ENCODE measurements at places on chromosomes 3 and 15.

GRCh38 chr3:129855832-129856419 lies 37.6 kb downstream of the TMCC1 start:
- no peak for DNase-seq

GRCh38 chr3:81463781-81464180 lies 297.7 kb downstream of the GBE1 start:
- no peak for DNase-seq

DNA sequence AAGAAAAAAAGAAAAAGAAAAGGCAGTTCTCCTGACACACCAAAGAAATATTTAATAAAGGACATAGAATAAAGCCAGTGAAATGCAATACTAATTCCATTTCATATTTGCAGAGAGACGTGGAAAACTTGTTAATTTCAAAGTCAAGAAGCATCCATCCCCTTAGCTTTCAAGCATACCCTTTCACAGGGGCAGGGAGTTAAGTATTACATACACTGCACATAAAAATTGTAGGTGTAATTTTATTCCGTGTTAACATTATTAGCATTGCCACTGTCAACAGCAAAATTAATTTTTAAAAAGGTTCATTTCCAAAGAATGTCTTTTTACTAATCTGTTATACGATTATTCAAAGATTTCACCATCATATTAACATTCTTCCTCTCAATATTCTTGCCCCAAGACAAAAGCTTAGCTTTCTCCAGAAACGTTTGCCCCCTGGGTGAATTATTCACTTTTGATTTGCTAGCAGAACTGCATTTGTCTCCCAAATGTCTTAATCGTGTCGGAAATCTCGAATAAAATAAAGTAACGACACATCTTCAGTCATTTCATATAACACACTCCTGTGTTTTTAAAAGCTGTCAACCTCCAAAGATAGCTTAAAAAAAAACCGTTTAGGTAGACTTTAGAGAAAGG lies 517.9 kb downstream of the MECOM start:
- no peak for DNase-seq

DNA sequence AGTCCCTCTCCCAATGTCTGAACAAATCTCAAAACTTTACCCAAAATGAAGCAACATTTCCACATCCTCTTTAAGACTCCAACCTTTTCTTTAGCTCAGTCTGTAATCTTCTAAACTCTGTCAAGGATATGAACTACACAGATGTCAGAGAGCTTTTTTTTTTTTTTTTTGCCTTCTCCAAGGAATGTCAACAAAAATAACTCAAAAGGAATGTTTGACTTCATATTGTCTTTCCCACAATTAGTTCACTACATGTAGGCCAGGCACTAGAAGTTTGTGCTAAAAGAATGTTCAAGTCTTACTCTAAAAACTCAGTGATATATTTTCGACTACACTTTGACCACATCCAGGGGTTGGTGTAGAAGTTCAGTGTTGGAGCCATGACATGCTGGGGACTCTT lies 37.1 kb downstream of the ADAMTS9 start:
- no peak for DNase-seq

GRCh38 chr3:43996379-43997301 lies 245.0 kb upstream of the TOPAZ1 start:
- no peak for DNase-seq
